ENCODE measurements at places on chromosomes 13 and 19.

DNA sequence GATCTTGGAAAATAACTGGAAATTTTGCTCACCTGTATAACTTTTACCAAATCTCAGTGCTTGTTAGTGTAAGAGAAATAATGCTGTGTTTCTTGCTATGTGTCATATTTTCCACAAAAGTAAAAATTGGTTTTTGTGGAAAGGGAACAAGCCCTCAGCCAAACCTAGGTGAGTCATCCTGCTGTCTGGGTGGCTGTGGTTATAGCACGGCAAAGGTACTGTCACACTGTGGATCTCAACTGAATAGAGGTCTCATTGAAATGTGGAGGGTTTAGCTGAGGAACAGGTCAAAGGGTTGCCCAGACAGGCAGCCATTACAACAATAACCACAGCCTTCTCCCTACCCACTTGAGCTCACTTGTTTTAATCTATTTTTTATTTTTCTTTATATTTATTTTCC lies 338.8 kb upstream of the DACH1 start:
- no peak for DNase-seq

DNA sequence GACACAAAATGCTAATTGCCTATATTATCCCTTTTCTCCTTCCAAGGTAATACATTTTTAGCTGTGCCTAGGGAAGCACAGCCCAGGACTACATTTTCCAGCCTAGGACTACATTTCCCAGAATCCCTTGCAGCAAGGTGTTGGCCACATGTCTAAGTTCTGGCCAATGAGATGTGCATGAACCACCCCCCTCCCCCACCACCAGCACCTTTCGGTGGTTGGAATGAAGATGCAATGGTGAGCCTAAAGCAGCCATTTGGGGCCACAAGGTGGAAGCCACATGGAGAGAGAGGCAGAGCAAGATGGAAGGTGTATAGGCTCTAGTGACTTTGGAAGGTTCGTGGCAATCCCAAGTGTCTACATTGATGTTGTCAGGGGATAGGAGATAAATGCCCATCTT lies 16.2 kb downstream of the UNC13A start:
- DNase-seq, result peak; percentile 47

DNA sequence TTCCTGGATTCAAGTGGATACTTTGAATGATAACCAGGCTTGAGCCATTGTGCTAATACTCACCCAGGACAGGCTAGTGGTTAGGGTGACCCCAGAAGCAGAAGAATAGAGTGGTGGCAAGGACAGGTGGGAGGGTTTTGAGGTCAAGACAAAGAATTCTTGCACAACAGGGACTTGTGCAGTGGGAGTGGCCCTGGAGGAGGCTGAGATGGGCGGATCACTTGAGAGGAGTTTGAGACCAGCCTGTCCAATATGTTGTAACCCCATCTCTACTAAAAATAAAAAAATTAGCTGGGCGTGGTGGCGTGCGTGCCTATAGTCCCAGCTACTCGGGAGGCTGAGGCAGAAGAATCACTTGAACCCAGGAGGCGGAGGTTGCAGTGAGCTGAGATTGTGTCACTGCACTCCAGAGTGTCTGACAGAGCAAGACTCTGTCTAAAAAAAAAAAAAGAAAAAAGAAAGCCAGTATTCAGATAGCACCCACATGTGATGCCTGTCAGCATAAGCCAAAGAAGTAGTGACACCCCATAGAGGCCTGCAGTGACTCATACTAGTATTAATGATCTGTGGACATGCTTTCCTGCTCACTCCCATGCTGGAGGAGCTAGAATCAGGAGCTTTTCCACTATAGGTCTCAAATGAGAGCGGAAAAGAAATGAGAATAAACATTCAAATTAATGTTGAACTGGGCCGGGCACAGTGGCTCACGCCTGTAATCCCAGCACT lies 78.7 kb downstream of the RNF17 start:
- DNase-seq, result no peak

GRCh38 chr19:43438291-43439031 lies 23.8 kb downstream of the TEX101 start:
- no peak for DNase-seq

DNA sequence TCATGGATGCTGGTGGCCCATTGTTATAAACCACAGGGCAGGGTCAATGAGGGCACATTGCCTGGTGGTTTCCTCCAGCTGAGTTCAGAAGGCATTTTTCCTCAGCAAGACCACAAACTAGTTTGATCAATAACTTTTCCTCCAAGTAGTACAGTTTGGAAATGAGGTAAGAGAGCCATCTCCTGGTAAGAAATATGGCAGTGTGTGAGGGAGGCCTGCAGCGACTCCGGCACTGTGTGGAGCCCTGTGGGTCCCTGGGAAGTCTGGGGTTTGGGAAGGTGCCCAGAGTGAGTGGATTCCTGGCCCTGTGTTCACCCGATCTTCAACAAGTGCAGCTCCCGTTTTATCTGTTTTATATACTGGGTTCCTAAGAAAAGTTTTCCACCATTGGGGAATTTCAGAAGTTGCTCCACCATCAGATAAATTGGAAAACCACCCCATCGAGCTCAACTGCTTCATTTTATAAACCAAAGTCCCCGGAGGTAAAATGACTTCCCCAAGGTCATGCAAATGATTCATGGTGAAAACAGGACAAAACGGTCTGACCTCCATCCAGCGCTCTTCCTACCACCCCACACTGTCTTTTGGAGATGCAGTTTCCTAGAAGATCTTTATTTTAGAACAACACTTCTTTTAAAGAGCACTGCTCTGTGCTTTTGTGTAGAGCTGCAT lies 148.4 kb downstream of the KATNAL1 start:
- no peak for DNase-seq

DNA sequence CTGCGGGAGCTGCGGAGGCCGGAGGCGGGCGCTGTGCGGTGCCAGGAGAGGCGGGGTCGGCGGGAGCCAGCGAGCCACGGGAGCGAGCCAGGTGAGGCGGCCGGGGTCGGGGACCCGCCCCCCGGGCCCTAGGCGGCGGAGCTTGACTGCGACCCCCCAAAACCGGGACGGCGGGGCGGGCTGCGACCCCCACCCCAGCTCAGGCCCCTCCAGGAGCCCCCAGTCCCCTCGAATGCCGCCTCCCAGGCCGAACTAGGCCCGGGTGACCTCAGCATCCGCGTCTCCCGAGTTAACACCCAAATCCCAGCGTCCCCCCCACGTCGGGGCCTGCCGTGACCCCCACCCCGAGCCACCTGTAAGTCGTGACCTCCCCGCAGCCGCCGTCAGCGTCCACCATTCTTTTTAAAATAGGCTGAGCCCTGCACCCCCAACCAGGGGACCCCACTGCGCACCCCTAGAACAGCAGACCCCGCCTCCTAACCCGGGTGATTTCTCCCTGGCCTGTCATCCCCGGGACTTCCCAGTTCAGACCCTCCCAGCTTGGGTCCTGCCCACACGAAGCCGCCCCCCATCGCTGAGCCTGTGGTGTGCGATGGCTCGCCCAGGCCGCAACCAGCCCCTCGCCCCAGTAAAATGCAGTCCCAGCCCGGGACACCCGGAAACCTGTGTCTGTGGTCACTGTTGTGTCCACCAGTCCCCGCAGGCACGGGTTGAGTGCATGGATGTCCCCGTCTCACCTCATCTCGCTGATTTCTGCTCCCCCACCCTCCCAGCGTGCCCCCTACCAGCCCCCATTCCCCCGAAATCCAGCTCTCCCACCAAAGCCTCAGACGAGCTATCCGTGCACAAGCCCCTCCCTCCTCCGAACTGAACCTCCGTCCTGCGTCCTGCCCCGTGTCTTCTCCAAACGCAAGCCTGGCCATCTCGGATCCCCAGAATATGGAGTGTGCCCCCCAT lies 551 bp downstream of the FZR1 start:
- no peak for DNase-seq

- no peak for DNase-seq
Measured at GRCh38 chr13:67226696-67227095, 3.4 kb downstream of the PCDH9 start.

GRCh38 chr13:78875792-78876580 lies 217.0 kb upstream of the OBI1 start:
- no peak for DNase-seq

- no peak for DNase-seq
Measured at GRCh38 chr13:101325423-101325822, 90.9 kb downstream of the NALCN start.
